Pulmonary artery endothelial cell (primary cell): ENCODE measurements at places on chromosomes 7 and 10. TPM values are rescaled to one million over a fixed set of nuclear protein-coding genes. Genes with fewer than 3 reads are reported as not detected.

The C10orf143 gene
- 0.14 and 0.33 TPM in 2 replicates for total RNA-seq

The PRLHR gene
- total RNA-seq, result not detected in 2 replicates

The ASZ1 gene
- not detected in 2 replicates for total RNA-seq

The CAV2 gene
- 239 and 270 TPM in 2 replicates for total RNA-seq

The DNAJC12 gene
- 0.13 and 0.39 TPM in 2 replicates for total RNA-seq

The PIK3CG gene
- total RNA-seq, result 11.6 and 12.2 TPM in 2 replicates

The FAM25G gene
- not detected in 2 replicates for total RNA-seq

The SP8 gene
- total RNA-seq, result not detected in 2 replicates

The XRCC2 gene
- total RNA-seq, result 3.8 and 6.7 TPM in 2 replicates

The TRA2A gene
- total RNA-seq, result 34.3 and 47.4 TPM in 2 replicates
